ENCODE measurements at places on chromosomes 11 and 22. TPM values are rescaled to one million over a fixed set of nuclear protein-coding genes. Genes with fewer than 3 reads are reported as not detected.

GRCh38 chr11:66119348-66120133 lies 49.5 kb downstream of the PACS1 start:
- DNase-seq = no peak

- DNase-seq = no peak
Measured at GRCh38 chr11:117417342-117417741, 89.7 kb downstream of the CEP164 start.

- DNase-seq = no peak
Measured at GRCh38 chr11:33894398-33894746, 2.5 kb upstream of the LMO2 start.

GRCh38 chr11:75663808-75664207 lies 5.0 kb downstream of the MAP6 start:
- no peak for DNase-seq

DNA sequence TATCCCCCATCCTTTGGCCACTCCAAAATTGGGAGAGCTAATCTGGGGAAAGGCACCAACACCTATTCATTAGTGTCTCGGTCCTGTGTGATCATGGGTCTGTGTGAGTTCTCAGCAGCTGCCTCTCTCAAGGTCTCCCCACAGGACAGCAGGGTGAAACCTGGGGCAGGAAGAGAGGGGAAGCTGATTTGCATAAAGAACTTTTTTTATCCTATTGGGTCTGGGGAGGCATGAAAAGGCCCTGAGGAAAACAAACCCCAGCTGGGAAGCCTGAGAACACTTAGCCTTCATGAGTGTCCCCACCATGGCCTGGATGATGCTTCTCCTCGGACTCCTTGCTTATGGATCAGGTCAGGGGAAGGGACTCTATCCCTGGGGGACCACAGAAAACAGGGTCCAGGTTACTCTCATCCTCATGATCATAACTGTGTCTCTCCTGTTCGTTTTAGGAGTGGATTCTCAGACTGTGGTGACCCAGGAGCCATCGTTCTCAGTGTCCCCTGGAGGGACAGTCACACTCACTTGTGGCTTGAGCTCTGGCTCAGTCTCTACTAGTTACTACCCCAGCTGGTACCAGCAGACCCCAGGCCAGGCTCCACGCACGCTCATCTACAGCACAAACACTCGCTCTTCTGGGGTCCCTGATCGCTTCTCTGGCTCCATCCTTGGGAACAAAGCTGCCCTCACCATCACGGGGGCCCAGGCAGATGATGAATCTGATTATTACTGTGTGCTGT lies 116.0 kb upstream of the TOP3B start:
- DNase-seq = no peak

The MUC15 gene
- total RNA-seq = not detected

The PHETA2 gene
- 1.5 TPM for total RNA-seq

The SLC6A5 gene
- not detected for total RNA-seq

Measured in activated naive CD8-positive, alpha-beta T cell treated with anti-CD3 and anti-CD28 coated beads for 36 hours (primary cell).